Stimulated activated CD4-positive, alpha-beta T cell treated with anti-CD3 and anti-CD28 coated beads, TNF-alpha, amount 100 ng/mL, for 24 hours (primary cell): ENCODE measurements at places on chromosomes 5 and 9.
A peak's percentile ranks its signal among the peaks of the same experiment; 100 is the strongest.

- DNase-seq = no peak
These were observed 849.9 kb downstream of the MAT2B start for GRCh38 chr5:164355267-164355830.

DNA sequence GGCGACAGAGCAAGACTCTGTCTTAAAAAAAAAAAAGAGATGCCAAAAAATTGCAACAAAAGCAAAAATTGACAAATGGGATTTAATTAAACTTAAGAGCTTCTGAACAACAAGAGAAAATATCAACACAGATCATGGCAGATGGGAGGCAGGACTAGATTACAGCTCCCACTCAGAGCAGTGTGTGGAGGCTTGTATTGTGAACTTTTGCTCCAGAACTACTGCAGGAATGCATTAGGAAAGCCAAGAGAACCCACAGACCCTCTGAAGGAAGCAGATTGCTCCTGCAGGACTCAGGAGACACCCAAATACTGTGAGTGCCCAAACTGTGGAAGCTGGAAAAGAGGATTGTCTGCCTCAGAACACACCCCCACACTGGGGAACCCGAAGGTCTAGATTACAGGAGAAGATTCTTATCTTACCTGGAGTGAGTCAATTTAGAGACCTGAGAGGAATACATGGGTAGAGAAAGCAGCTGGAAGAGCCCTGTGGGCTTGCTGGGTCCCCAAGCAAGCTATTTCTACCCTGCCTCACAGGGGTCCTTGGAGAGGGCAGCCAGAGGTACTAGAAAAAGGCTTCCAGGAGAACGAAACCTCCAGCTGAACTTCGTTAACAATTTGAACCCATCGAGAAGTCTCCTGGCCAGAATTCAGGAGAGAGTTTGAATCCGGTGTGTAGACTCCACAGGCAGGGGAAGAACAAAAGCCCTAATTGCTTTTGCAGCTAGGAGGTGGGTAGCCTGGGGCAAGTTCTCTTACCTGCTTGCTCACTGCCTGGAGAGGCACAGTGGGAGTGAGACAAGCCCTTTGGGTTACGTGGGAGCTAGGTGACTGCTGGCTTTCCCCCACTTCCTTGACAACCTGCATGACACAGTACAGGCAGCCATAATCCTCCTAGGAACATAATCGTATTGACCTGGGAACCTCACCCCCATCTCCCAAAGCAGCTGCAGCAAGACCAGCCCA is 593.4 kb upstream of the RGMB start:
- DNase-seq = no peak

- DNase-seq = no peak
These were observed 46.9 kb downstream of the ADAMTS2 start for GRCh38 chr5:179298181-179298993.

GRCh38 chr5:169944115-169944514 is 36.2 kb downstream of the INSYN2B start:
- no peak for DNase-seq

GRCh38 chr9:92954049-92954861 is 6.9 kb downstream of the FGD3 start:
- DNase-seq = peak; percentile 60

DNA sequence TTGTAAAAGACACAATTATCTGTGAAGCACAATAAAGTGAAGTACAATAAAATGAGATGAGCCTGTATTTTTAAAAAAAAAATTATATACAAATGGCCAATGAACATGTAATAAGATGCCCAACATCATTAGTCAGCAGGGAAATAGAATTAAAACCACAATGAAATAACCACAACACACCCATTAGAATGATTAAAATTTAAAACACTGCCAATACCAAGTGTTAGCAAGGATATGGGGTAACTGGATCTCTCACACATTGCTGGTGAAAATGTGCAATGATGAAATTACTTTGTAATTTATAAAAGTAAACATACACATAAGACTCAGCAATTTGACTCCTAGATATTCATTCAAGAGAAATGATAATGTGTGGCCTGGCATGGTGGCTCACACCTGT is 62.8 kb downstream of the SHOC1 start:
- no peak for DNase-seq

GRCh38 chr9:37200433-37201005 is 80.1 kb downstream of the ZCCHC7 start:
- DNase-seq = no peak

GRCh38 chr9:120971938-120972337 is 45.3 kb upstream of the TRAF1 start:
- no peak for DNase-seq

- no peak for DNase-seq
These were observed 29.9 kb downstream of the TMEM161B start for GRCh38 chr5:88238732-88239131.

DNA sequence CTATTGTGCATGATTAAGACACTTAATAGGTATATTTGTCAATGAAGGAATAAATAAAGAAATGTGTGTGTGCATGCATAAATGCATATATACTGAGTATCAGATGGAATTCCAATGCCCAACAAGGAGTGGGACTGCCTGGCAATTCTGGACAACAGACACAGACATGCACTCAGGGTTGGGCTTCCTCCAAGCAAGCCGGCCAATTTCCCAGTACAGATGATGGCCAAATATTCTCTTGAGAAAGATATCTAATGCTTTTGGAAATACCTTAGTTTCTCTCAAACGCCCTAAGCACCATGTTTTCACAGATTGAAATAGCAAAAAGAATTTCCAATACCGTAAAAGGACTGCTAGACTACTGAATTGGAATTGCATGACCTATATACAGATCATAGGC is 11.1 kb downstream of the FTMT start:
- no peak for DNase-seq

- DNase-seq = no peak
These were observed at the start of gene SLC25A48 for GRCh38 chr5:135834639-135835529. SLC25A48 (plus strand) TSS chr5:135834663; CDS start chr5:135834848, 185 bp downstream.

GRCh38 chr9:6945816-6946215 is 188.0 kb downstream of the KDM4C start:
- no peak for DNase-seq

GRCh38 chr5:159657298-159657697 is 259.0 kb upstream of the ADRA1B start:
- DNase-seq = no peak

GRCh38 chr5:485113-485945 is 38.9 kb downstream of the SLC9A3 start:
- DNase-seq = no peak

DNA sequence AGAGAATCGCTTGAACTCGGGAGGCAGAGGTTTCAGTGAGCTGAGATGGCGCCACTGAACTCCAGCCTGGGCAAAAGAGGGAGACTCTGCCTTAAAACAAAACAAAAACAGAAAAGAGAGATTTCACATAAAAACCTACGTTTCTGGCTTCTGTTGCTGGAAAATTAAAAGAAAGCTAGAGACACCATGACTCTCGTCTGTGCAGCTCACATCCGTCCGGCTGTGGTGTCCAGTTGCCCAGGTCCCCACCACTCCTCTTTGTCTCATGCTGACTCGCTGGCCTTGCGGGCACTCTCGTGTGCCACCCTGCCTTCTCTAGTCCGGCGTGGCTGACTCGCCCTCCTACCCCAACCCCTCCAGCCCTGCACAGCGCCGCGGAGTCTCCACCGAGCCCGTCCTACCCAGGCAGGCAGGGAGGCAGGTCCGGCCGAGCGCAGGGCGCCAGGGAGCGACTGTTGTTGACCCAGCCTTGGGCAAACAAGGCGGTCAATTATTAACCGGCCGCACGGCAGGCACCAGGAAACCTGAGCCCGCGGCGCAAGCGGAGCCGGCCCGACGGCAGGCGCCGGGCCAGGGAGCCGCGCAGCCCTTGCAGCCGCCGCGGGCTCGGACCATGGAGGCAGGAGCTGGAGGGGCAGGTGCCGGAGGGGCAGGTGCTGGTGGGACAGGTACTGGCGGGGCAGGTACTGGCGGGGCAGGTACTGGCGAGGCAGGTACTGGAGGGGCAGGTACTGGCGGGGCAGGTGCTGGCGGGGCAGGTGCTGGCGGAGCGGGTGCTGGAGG is at the start of gene PRRT1B:
Gene PRRT1B, plus strand, starts transcription at position 521 of the 783 bp plus-strand sequence. Its CDS starts 93 bp downstream, at position 614.
- DNase-seq = no peak

DNA sequence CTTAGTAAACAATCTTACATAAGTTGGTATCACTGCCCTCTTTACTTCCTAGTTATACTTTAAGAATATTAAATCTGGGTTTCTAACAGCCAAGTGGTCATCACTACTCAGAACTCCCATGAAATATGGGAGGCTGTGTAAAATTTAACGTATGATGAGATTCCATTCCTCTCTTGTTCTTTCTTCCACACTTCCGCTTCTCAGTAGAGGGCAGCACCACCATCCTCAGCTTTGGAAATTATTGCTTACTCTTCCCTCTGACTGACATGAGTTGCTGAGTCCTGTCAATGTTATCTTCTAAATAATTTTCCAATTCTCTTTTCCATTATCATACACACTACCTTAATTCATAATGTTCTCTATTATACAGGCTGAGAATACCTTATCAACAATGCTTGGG is 194.0 kb downstream of the RFX3 start:
- no peak for DNase-seq

- no peak for DNase-seq
These were observed 111.7 kb upstream of the IRX2 start for GRCh38 chr5:2863133-2863532.

DNA sequence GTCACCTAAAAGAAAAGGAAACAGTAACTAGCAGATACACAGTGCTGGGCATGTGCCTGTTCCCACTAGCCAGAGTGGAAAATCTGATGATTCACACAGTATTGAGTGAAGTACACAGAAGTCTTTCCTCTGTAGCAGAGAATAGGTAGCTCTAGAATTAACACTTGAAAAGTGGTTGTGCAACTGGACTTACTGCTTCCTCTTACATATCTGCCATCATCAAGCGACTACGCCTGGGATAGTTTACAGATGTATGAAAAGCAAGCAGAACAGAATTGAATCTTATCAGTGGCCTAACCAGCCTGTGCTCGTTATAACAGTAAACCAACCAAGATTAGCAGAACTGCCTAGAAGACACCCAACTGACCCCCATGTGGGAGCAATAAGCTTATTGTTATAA is 130.6 kb downstream of the DTWD2 start:
- no peak for DNase-seq

GRCh38 chr5:6289239-6289638 is 89.1 kb downstream of the MED10 start:
- DNase-seq = no peak

DNA sequence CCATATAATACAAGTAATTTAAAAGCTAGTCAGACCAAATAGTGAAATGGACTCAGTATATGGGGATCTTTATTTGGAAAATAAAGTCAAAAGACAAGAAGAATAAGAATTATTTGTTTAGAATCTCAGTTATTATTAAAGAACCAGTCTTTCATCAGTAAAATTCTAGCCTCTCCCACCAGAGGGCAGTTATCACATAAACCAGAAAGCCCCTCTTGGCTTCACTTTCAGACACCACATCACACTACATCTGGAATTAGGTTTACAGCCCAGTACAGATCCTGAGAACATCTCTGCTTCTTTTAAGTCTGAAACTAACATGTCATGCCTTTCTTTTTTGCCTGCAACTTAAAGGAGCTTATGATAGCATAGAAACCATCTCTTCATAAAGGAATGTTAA is 12.2 kb upstream of the HSPB3 start:
- no peak for DNase-seq
